ENCODE measurements at places on chromosomes 6 and 20.

- H3K4me1 ChIP-seq: no peaks in the 10 kb centered on the region
- H3K27me3 ChIP-seq: no peaks in the 10 kb centered on the region
- H3K27ac ChIP-seq: no peak overlapping the region
- H3K4me3 ChIP-seq: no peak overlapping the region
Observed at GRCh38 chr6:163564534-163564933, 150.0 kb downstream of the QKI start.

- H3K36me3 ChIP-seq: no peaks in the 10 kb centered on the region
- H3K4me1 ChIP-seq: no peaks in the 10 kb centered on the region
- DNase-seq: no peak
- H3K27me3 ChIP-seq: no peaks in the 10 kb centered on the region
- no peak overlapping the region for H3K27ac ChIP-seq
Observed at GRCh38 chr6:37611516-37611915, 86.2 kb downstream of the MDGA1 start.

GRCh38 chr20:16701296-16701695 is 28.5 kb upstream of the SNRPB2 start:
- H3K36me3 ChIP-seq: no peaks in the 10 kb centered on the region
- no peak overlapping the region for H3K4me3 ChIP-seq
- DNase-seq: no peak
- no peaks in the 10 kb centered on the region for H3K4me1 ChIP-seq
- no peaks in the 10 kb centered on the region for H3K27me3 ChIP-seq

DNA sequence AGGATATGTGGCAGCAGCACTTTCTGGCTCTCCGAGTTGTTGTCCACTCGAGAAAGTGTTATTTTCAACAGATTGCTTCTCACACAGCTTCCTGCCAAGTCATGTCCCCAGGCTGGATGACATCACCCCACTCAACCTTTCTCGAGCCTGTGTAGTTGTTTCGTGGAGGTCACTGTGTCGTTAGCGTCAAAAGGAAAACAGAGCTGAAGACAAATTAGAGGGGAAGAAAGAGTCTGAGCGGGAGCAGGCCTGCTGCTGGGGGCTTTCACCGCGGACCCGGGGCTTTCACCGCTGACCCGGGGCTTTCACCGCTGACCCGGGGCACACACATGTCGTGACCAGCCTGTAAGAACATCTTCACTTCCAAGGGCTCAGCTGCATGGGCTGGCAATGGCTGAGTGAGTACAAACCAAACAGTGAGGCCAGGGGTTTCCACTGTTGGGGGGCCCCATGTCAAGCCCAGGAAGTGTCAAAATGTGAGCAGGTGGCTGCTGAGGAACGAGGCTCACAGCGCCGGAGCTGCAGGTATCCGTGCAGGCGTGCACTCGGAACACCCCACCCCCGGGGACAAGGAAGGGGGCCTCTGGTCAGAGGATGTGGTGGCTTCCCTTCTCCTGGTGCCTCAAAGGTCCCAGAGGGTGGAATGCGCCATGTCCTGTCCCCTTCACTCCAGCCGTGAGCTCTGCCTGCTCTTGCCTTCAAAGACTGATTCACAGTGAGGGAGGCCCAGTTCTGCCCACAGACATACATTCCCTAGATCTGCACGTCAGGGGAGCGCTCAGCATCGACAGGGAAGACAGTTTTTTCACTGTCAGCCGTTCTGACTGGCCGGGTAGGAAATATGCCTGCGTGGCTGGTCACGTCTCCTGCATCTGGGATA is 365.9 kb downstream of the TAF4 start:
- H3K27ac ChIP-seq: no peak overlapping the region
- no peak for DNase-seq
- no peaks in the 10 kb centered on the region for H3K4me1 ChIP-seq
- no peak overlapping the region for H3K4me3 ChIP-seq
- H3K36me3 ChIP-seq: no peaks in the 10 kb centered on the region

- H3K27ac ChIP-seq: no peak overlapping the region
- no peaks in the 10 kb centered on the region for H3K27me3 ChIP-seq
- H3K4me3 ChIP-seq: no peak overlapping the region
- H3K4me1 ChIP-seq: no peaks in the 10 kb centered on the region
- no peaks in the 10 kb centered on the region for H3K36me3 ChIP-seq
Observed at GRCh38 chr6:131122007-131122406, 13.3 kb upstream of the AKAP7 start.

DNA sequence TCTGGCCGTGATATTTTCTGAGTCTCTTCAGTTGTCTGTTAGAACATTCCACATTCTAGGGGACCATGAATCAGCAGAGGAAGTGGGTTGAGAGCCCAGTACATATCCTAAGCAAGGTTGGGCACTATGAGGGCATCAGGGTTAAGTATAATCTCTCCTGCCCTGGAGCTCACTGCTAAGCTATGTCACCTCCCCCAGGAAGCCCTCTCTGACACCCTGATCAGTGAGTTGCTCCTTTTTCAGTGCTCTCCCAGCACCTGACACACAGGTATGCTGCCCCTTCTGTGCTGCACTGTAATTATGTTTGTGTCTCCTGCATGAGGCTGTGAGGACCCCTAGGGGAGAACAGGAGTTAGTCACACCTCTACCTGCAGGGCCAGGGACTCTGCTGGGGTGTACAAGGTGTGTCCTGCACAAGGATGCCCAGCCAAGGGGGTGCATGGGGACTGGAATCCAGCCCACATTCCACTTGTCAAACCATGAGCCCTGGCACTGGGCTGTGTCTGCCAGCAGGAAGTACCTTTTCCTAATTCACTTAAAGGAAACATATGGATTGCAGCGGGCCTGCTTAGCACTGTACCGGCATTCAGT is 3.9 kb downstream of the RAB44 start:
- no peaks in the 10 kb centered on the region for H3K36me3 ChIP-seq
- DNase-seq: no peak
- H3K4me1 ChIP-seq: peaks cover 5% of the 10 kb centered on the region
- no peaks in the 10 kb centered on the region for H3K27me3 ChIP-seq

- H3K27me3 ChIP-seq: no peaks in the 10 kb centered on the region
- H3K27ac ChIP-seq: no peak overlapping the region
- no peak overlapping the region for H3K4me3 ChIP-seq
- no peaks in the 10 kb centered on the region for H3K4me1 ChIP-seq
- DNase-seq: no peak
Observed at GRCh38 chr20:53059848-53060247, 87.7 kb downstream of the TSHZ2 start.

- H3K27me3 ChIP-seq: no peaks in the 10 kb centered on the region
- DNase-seq: no peak
- H3K36me3 ChIP-seq: no peaks in the 10 kb centered on the region
- no peak overlapping the region for H3K4me3 ChIP-seq
- H3K4me1 ChIP-seq: peaks cover 3% of the 10 kb centered on the region
Observed at GRCh38 chr6:118705544-118706491, 54.4 kb upstream of the CEP85L start.

Measured in esophagus squamous epithelium (tissue), 5 donors.